ENCODE measurements at places on chromosomes 2 and 18.

DNA sequence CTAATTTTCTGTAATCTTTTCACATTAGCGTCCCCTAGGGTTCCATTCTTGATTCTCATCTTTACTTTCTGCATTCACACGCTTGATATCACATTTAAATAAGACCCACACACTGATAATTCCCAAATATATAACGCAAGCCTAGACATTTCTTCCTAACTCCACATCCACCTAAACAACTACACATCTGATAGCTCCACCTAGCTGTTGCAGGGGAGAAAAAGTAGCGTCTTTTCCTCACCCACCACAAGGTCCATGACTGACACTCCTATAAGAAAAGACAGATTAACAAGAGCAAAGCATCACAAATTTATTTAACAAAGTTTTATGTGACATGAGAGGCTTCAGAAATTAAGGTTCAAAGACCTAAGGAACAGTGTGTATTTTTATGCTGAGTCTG lies 862.2 kb upstream of the DDX18 start:
- no peak for DNase-seq

GRCh38 chr18:58362027-58362575 lies 266.8 kb downstream of the ALPK2 start:
- no peak for DNase-seq

- no peak for DNase-seq
These were observed 11.6 kb upstream of the PTPN4 start for GRCh38 chr2:119748135-119748534.

GRCh38 chr2:199710551-199710950 lies 140.4 kb downstream of the FTCDNL1 start:
- no peak for DNase-seq

DNA sequence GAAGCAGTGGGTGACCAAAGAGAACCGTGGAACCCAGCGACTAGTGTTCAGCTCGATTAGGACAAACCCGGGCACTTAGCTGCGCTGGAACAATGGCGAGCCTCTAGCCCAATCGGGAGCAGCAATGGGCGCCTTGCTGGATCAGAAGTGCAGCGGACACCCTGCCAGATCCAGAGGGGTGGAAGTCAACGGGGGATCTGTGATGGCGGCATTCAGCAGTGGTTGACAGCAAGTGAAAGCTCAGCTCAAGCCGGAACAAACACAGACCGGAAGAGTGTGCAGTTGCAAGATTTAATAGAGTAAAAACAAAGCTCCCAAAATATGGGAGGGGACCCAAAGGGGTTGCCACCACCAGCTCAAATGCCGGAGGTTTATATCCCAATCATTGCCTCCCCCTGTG lies 478.7 kb upstream of the REG3G start:
- no peak for DNase-seq

GRCh38 chr2:174573621-174574081 lies 24.0 kb downstream of the WIPF1 start:
- no peak for DNase-seq

- no peak for DNase-seq
These were observed 3.2 kb downstream of the UBXN4 start for GRCh38 chr2:135744760-135745314.

DNA sequence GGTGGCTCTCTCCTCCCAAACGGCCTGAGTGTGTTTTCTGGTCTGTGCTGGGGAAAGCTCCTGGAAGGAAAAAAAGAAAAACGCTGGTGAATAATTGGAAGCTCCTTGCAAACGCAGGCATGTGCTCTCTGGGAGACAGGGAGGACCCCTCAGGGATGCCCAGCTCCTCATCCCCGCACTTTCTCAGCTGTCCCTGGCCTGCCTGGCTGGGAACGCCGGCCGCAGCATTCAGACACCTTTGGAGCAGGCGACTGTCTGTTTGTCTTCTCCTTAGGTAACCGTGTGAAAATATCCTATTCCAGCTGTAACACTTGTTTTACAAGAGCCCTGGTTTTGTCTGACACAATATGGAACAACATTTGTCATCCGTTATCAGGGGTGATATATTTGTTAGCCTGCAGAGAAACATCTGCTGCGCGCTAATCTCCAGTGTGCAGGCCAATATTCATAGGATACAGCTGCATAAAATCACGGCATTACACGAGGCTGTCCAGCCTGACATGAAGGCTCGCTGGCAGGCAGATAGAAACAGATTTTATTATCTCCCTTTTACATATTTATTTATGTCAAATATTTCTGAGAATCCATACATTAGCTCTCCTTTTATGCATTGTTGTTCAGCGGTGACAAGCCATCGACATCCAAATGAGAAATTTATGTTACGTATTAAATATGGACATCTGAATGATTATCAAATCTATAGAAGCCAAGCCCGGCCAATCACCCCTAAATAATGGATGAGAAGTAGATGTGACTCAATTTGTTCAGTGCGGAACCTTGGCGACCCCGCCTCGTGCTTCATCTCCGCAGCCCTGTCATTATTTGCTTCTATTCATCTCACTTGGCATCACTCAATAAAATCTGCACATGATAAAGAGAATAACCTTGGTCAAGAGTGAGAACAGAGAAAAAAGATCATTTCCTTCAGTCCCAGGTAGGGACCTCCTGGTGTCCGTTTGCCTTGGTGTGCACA lies 675.1 kb upstream of the SALL3 start:
- no peak for DNase-seq

GRCh38 chr2:113980946-113981345 lies 91.1 kb downstream of the ACTR3 start:
- no peak for DNase-seq

Data from stimulated activated CD8-positive, alpha-beta memory T cell treated with anti-CD3 and anti-CD28 coated beads, Interleukin-12 subunit alpha, Interleukin-12 subunit beta, amount 100 ng/mL, for 1 hour (primary cell).